ENCODE measurements at places on chromosomes 1 and 21.

DNA sequence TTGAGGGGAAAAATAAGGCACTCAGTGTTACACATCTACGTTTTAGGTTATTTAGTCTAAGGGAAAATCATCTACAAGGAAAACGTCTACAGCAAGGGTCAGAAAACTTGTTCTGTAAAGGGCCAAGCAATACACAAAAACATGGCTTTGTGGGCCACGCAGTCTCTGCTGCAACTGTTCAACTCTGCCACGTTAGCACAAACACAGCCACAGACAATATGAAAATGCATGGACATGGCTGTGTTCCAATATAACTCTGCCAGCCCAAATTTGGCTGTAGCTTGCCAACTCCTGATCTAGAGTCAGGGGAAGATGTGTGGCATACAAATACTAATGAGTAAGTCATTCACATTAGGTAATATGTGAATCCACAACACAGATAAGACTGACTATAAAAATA lies 40.7 kb downstream of the COA6 start:
- DNase-seq: no peak

- DNase-seq: no peak
Measured at GRCh38 chr1:24867084-24867870, 62.8 kb downstream of the RUNX3 start.

DNA sequence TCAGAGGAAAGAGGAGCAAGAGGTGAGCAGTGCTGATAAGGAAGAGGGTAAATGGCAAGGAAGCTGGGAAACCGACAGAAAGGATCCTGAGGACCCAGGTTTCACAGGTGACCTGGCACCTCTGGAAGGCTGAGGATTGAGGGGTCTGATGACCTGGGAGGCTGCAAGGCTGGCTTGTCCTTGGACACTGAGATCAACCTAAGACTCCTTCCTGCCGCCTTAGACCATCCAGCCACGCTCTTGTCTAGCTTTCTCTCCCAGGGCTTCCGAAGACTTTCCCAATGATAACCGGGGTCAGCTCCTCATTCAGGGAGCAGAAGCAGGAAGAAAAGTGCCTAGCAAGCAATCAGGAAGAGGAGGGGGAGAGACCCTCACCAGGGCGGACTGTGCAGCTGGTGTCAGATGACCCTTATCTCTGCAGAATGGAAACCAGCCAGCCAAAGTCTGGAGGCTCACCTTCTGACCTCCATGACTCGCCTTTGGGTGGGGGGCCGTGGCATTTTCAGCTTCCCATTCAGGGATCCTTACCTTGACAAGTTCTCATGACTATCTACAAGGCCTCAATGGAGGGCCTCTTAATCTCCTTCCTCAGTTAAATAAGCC lies 77.7 kb downstream of the CAPZB start:
- no peak for DNase-seq

DNA sequence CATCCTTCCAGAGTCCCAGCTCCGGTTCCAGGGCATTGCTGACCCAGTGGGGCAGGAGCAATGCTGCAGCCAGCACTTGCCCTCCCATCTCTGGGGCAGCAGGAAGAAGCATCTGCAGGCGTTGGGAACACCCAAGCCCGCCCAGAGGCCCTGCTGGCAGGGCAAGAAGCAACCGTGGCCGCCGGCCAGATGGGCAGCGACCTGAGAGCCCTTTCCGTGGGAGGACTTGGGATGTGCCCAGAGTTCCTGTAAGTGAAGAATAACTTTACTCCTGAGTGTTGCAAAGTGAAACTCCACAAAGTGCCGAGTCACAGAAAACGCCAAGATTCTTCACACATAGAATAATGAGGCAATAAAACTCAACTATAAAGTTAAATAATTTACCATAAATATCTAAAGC lies 46.0 kb downstream of the GRIK3 start:
- no peak for DNase-seq

DNA sequence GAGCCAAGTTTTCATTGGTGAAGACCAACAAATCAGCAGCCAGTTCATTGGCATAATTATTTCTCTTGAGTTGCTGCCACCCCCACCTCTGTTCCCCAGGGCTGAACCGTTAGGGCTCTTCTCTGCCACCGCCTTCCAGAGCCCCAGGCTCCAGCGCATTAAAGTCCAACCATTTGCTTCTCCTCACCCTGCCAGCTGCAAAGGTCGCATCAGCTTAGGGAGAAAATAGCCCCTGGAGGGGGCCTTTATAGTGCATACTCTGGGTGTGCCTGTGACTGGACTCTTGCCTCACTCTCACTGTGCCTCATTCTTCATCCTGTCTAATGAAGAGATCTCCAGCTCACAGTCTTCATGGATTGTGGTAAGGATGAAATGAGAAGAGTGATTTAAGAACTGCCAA lies 50.4 kb downstream of the KDM1A start:
- no peak for DNase-seq

GRCh38 chr1:22428672-22429071 lies 23.0 kb upstream of the ZBTB40 start:
- no peak for DNase-seq

DNA sequence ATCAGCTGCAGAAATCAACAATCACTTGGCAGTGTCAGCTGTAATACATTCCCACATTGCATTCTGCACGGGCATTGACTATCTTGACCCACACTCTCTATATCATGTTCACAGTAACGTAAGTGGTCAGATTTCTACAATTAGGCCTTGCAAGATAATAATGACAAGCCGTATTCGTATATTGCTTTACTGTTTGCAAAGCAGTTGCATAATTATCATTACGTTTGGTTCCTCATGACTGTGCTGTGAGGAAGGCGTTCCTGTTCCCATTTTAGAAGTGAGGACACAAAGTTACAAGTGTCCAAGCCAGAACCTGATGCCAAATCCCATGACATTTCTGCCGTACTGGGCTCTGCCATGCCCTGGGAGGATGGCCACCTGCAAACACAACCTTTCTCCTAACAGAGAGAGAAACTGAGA lies 53.5 kb upstream of the TARBP1 start:
- no peak for DNase-seq

Data from stimulated activated CD8-positive, alpha-beta memory T cell treated with anti-CD3 and anti-CD28 coated beads, Interleukin-4, amount 100 ng/mL, for 4 hours (primary cell).